T-helper 9 cell (primary cell): ENCODE measurements at places on chromosomes 11 and 22.

GRCh38 chr11:35886759-35887158 is 57.1 kb upstream of the LDLRAD3 start:
- no peak for DNase-seq

GRCh38 chr11:112025707-112026106 is 499 bp downstream of the DLAT start:
- no peak for DNase-seq

GRCh38 chr22:45995405-45996101 is 18.6 kb upstream of the WNT7B start:
- DNase-seq = no peak

GRCh38 chr11:68660066-68660810 is 24.1 kb upstream of the GAL start:
- no peak for DNase-seq

GRCh38 chr11:70203751-70204465 is 812 bp downstream of the FADD start:
- peak; percentile 89 for DNase-seq

- DNase-seq = no peak
Measured at GRCh38 chr22:49540913-49541692, 286.6 kb downstream of the BRD1 start.

- no peak for DNase-seq
Measured at GRCh38 chr11:62921573-62922188, 518 bp upstream of the CHRM1 start.

GRCh38 chr22:49718396-49718795 is 109.3 kb downstream of the BRD1 start:
- no peak for DNase-seq

- no peak for DNase-seq
Measured at GRCh38 chr11:12114193-12115033, 4.0 kb downstream of the MICAL2 start.

DNA sequence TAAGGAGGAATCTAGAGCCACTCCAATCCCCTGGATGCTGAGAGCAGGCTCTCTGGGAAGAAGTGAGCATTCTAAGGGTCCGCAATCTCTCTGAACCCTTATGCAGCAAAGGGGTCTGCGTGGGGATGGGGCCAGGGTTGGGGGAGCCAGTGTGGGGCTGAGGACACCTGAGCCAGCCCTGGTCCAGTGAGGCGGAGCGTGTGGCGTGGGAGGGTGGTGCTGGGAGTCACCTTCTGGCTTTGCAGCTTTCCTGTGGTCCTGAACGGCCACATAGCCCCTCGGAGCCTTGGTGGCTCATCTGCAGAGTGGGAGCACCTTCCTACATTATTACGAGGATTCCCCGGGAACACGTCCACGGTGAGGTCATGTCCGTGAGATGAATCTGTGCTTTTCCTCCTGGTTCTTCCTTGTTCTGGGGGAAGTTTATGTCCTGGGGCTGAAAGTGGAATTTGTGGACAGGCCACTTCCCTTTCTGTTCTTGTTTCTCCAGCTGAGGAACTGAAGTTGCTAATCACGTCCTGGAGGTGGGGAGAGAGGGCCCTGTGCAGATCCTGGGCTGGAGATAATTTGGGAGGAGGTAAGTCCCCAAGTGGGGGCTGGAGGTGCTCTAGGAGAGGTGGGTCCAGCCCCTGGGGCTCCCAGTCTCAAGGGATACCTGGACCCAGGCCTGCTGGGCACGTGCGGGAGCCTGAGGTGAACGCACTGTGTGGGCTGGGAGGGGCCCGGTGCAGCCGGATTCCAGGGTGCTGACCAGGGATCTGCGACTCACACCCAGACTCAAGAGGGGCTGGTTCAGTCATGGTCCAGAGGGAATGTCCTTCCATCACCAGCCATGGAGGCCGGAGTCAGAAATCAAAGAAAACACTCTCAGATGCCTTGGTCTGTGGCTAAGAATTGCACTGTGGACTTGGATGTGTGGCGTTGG is 6.1 kb downstream of the MRGPRE start:
- no peak for DNase-seq

DNA sequence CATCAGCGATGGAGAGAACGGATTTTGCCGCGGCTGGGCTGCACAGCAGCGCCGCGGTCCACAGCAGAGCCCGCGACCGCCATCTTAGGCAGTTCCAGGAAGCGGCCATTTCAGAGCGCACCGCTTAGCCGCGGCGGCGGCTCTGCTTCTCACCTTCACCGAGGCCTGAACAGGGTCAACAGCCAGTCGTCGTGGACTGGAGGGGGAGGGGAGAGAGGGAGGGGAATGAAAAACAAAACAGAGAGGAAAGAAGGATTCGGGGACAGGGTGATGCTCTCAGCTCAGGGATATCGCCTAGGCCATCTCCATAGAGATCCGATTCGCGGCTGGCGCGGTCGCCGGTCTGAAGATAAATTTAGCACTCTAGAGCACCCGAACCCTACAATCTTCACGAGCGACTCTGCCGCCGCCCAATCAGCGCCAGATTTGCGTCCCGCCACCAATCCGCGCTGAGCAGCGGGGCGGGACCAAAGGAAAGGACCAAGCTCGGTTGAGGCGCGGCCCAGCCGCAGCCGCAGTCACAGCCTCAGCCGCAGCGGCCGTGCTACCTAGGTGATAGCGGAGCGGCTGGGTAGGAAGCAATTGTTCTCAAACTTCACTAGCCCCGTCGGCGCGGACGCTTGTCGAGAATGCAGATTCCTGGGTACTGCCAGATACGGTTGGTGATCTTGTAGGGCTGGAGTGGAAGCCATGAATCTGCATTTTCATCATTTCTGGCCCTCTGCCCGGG is at the start of gene ZBED5:
ZBED5 (minus strand) TSS at position 345 of the 730 bp plus-strand sequence. CDS start 3,108 bp downstream, outside the sequence.
- DNase-seq = peak; percentile 89

GRCh38 chr11:20962581-20962980 is 293.2 kb downstream of the NELL1 start:
- no peak for DNase-seq

DNA sequence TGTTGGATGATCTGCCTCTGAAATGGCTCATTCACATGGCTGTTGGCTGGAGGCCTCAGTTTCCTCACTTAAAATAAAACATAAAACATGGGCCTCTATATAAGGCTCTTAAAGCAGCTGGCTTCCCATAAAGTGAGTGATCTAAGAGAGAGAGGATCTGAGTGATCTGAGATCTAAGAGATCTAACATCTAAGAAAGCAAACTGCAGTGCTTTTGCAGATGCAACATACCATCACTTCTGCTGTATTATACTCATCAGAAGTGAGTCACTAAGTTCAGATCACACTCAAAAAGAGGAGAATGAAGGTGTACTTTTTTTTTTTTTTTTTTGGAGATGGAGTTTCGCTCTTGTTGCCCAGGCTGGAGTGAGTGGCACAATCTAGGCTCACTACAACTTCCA is 18.1 kb upstream of the HSPA8 start:
- no peak for DNase-seq

GRCh38 chr11:17267576-17267975 is 9.0 kb upstream of the NUCB2 start:
- no peak for DNase-seq

DNA sequence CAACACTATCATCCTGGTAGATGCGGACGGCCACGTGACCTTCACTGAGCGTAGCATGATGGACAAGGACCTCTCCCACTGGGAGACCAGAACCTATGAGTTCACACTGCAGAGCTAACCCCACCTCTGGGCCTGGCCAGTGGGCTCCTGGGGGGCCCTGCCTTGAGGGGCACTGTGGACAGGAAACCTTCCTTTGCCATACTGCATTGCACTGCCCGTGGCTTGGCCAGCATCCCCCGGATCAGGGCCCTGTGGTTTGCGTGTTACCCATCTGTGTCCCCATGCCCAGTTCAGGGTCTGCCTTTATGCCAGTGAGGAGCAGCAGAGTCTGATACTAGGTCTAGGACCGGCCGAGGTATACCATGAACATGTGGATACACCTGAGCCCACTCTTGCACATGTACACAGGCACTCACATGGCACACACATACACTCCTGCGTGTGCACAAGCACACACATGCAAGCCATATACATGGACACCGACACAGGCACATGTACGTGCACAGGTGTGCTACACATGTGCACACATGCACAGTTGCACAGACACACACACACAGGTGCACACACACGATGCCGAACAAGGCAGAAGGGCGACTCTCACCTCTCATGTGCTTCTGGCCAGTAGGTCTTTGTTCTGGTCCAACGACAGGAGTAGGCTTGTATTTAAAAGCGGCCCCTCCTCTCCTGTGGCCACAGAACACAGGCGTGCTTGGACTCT is 15.3 kb upstream of the DGCR8 start:
- DNase-seq = no peak

- DNase-seq = no peak
Measured at GRCh38 chr22:24398409-24398808, 29.0 kb upstream of the ADORA2A start.

GRCh38 chr11:69044111-69045013 is 4.4 kb upstream of the TPCN2 start:
- no peak for DNase-seq

DNA sequence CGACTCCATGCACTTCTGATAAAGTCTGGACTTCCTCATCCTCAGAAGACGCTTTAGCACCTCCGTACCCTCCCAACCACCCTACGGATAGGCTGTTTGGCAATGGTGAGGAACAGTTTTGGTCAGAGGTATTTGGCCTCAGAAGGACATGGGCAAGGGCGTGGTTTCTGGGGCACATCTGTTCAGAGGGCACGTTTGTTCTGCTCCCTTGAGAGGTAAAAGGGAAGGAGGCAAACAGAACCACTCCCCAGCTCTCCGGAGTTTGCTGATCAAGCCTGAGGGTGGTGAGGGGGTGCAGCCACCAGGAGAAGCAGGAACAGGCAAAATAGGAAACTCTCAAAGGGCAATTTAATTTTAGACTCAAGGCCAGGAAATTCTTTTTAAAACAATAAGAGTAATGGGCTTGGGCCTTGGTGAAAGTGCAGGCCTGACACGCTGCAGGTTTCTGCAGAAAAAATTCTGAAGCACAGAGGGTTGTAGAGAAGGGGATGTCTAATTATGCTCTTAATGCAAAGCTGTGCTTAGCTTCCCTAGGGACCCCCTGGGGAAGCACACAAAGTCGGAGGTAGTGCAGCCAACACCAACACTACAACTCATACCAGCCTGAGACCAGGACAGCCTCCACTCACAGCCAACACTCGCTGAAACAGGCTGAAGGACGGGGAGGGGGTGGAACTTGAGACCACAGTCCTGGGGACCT is 23.3 kb downstream of the ETS1 start:
- no peak for DNase-seq

DNA sequence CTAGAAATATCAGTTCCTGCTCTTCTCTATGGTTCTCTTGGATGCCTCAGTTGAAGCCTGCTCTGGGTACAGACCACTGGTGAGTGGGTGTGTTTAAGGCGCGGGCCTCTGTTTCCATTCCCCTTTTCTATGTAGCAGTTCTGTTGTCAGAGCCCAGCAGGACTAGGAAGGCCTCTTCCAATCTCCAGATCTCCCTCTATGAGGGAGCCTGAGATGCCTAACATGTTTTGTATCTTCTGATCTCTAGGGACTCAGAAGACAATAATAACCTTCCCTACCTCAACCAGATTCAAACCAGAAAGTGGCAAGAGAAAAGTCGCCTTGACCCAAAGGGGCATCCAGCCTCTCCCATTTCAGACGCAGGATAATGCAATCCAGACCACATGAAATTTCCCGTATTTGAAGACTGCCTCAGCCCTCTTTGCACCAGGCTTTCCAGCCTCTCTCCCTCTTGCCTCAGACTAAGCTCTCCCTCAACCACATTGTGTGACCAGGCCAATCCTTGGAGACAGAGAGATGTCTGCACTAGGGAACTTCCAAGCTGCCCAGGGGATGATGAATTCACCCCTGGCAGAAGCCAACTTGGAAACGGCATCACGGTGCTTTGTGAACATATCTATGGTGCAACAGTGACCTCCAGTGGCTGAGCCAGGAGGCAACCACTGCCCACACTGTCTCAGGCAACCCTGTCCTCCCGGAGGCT is 150.1 kb upstream of the UBASH3B start:
- DNase-seq = peak; percentile 12

GRCh38 chr11:96062134-96062533 is 138.2 kb upstream of the MTMR2 start:
- no peak for DNase-seq

DNA sequence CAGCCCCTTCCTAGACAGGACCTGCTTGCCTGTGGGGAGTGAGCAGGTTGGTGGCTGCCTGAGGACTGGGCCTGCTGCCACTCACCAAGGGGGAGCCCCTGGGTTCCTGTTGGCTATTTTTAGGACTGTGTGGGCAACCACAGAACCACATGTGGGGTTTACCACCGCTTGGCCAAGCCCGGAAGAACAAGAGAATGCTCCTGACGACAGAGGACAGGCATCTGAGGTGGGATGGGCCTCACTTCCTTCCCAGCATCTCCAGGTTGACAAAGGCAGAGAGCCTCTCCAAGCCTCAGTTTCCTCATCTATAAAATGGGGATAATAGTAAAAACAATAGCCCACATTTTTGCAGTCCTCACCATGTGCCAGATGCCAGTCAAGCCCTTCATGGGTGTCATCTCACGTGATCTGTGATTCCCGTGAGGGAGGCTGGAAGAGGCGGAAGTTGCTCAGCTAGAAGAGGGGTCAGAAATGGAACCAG is 43.6 kb downstream of the LRRC32 start:
- DNase-seq = no peak

- no peak for DNase-seq
Measured at GRCh38 chr11:93213622-93214021, 15.8 kb upstream of the SLC36A4 start.

GRCh38 chr11:2818021-2818420 is 67.6 kb downstream of the CDKN1C start:
- DNase-seq = no peak

- DNase-seq = no peak
Measured at GRCh38 chr11:45622861-45623260, 42.6 kb downstream of the CHST1 start.

DNA sequence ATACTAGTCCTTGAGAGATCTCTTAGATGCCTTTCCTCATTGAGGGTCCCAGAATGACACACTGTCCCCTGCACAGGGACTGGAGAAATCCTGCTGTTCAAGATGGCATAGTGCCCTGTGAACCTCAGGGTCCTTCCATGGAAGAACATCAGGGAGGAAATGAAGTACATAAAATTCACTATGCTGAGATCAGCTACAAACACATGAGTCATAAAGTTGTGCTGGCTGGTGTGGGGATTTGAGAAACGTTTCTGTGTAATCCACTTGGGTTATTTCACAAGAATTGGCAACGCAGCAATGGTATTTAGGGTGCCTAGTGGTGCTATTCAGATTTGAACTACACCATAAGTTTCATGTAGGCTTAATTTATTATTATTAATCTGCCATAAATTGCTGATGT is 174.4 kb downstream of the MAML2 start:
- no peak for DNase-seq

DNA sequence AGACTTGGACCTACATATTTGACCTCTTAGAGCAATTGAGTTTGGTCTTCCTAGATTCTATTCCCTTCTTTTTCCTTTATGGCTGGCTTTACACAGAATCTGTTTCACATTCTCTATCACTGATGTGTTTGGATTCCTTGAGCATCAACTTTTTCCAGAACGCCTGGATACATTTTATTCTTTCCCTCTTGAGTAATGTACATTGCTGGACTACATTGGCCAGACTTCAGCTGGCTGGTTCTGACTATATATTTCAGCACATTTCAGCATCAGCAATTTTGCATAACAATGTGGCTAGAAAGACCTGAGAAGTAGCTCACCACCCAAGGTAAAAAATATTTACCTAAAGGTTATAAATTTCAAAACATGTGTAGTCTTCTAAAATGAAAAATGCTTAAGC is 2198.2 kb upstream of the RAG2 start:
- DNase-seq = no peak
